Activated gamma-delta T cell treated with Interleukin-2 at 50 U/mL for 16 hours (primary cell): ENCODE measurements at places on chromosomes 4 and X.
A peak's percentile ranks its signal among the peaks of the same experiment; 100 is the strongest.

DNA sequence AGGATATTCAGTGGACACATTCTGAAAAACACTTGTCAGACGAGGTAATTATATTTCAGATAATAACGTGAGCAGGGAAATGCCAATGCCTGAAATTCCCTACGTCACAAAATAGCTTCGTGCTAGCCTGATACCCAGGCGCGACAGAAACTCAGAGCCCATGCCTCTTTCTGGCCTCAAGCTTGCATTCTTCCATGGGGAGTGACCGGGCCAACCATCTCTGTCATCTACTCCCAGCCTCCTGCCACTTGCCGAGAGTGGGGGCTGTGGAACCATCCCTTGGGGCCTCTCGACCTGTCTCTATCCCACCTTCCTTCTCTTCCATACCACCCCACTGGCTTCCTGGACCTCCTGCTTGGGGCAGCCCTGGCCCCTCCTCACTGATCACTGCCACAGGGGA, 34.5 kb upstream of the CDKN2AIP start:
- DNase-seq = no peak

- DNase-seq = no peak
These were observed 222.5 kb upstream of the GALNTL6 start for GRCh38 chr4:171590716-171591115.

DNA sequence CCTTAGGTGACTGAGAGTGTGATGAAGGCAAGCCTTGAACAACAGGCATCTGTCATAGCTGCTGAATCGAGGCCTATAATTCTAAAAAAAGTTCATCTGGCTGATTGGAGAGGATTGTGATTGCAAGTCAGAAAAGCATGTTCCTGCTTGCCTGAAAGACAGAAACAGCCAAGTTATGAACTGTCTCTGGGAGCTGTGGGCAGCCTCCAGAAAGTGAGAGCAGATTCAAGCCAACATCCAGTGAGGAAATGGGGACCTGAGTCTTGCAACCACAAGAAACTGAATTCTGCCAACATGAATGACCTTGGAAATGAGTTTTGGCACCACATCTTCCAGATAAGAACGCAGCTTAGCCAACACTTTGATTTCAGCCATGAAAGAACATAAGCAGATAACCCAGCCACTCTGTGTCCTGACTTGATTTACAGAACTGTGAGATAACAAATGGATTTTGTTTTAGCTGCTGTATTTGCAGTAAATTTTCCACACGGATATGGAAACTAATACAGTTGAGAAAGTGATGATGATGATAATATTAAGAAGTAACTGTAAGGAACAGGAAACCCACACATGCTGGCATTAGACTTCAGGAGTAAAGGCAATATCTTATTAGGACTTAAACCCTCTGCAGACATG, 240.3 kb upstream of the NDST3 start:
- DNase-seq = no peak

GRCh38 chrX:16946971-16947562, 609 bp downstream of the REPS2 start:
- DNase-seq = peak; percentile 5

GRCh38 chr4:34148322-34148908, 2095.9 kb downstream of the ARAP2 start:
- no peak for DNase-seq

DNA sequence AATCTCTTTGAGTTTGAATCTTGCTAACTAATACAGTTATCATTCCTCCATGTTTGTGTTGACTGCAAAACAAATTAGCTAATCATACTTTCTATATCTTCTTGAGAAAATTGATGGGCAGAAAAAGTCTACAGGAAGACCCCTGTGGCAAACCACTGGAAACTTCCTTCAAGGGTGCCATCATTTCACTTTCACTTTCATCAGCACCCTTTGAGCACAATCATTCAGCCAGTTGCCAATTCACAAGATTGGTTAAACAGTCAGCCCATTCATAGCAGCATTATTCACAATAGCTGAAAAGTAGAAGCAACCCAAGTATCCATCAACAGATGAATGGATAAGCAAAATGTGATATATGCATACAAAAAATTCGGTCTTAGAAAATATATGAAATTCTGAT, 101.5 kb downstream of the CCDC160 start:
- no peak for DNase-seq

DNA sequence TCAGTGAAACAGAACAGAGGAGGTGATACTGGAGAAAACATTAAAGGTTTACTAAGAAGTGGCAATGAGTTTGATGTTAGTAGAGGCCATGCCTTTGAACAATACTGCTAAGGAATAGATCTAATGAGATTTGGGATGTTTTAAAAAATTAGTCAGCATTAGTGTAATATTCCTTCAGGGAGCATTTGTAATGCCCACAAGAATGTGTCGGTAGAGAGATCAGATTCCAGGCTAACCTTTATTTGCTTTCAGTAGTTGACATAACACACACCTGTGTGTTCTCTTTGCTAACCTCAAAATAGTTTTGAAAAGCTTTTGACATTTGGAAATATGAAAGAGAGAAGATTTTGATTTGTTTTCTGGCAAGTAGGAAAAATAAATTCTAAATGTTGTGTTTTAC, 328.8 kb downstream of the BMPR1B start:
- DNase-seq = no peak

DNA sequence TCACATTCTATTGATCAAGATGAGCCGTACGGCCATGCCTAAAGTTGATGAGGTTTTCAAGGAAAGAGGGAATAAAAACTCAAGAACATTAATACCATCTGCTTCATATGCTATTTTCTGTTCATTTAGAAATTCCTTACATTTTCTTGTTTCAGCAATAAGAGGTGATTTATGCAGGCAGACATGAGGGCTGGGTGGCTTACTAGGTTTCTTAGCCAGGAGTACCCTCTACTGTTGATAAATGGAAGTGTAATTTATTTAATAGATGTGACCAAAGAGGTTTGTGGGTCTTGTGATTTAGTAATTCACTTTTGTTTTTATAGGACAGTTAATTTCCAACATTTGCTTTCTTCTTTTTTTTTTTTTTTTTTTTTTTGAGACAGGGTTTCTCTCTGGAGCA, 6.4 kb upstream of the SMIM9 start:
- no peak for DNase-seq

DNA sequence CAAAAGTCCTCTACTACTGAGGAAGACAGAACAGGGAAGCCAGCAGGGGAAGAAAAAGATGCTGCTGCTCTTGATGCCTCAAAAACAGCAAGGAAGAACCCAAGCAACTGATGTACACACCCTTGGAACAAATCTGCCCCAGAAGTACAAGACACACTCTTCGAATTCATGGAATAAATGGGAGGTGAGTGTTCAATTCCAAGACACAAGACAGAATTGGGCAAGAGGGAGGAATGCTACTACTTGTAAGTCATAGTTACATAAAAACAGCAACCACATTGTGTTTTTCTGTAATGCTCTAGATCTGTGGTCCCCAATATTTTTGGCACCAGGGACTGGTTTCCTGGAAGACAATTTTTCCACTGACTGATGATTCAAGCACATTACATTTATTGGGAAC, 58.0 kb upstream of the H2AZ1 start:
- DNase-seq = no peak

- DNase-seq = no peak
These were observed 119.2 kb downstream of the CORIN start for GRCh38 chr4:47718696-47719095.
